ENCODE measurements at places on chromosomes 4 and X.

- DNase-seq, result no peak
These were observed 457.9 kb downstream of the FAT4 start for GRCh38 chr4:125772680-125773079.

DNA sequence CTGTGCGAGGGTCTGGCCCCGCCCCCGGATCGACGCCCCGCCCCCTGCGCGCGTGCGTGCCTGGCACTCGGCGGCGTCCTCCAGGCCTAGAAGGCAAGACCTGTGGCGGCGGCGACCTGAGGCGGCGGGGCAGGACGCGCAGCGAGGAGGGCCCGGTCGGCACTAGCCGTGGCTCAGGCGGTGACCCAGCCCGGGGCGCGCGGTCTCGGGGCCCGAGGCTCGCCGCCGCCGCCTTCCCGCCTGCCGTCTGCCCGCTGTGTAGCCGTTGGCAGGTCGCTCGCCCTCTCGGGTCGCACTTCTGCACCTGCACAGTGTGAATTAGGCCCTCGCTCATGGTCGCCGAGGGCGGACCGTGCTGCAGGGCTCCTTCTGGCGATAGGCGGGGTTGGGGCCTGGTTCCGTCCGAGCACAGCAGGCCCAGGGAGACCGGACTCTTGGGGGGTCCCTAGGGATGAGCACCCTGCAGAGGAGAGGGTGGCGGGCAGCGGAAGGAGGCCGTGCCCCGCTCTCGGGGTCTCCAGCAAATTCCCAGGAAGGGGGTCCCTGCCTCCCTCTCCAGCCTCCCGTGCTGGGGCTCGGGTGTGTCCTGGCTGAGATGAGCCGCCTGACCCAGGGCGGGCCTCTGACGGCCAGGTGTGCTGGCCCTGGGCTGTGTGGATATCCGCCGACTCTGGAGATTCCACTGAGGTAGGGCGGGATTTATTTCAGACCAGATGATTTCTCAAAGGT, 557 bp upstream of the FAM53A start:
- DNase-seq, result peak; percentile 92

GRCh38 chr4:158169506-158169905, 3.3 kb downstream of the GASK1B start:
- no peak for DNase-seq

DNA sequence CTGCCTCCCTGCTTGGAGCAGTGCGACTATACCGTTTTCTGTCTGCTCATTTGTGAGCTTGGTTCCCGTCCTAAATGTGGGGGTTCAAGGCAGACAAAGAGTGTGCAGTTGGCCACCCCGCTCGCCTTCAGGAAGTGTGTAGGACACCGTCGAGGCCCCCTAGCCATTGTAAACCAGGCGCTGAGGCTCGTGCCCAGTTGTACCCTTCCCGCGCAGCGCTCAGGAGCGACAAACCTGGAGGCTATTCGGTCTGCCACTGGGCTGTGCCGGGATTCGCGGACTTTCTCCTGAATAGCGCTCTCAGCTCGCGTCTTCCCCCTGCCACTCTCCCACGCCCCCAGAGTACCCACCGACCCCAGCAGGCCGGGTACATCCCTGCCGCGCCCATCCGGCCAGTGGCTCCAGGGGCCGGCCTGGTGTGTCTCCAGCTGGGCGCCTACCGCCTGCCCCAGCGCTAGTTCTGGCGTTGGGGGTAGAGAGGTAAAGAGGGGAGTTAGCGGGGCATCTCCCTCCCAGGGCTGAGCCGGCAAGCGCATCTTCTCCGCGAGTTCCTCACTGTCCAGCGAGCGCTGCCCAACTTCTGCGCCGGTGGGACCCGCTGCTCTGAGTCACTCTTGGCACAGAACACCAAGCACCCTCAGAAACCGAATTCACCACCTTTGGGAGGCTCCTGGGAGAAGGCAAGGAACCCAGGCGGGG, 880 bp upstream of the LONRF3 start:
- no peak for DNase-seq

GRCh38 chr4:95066050-95066449, 308.3 kb downstream of the BMPR1B start:
- DNase-seq, result no peak

GRCh38 chr4:156751486-156751885, 220.1 kb downstream of the PDGFC start:
- DNase-seq, result no peak

DNA sequence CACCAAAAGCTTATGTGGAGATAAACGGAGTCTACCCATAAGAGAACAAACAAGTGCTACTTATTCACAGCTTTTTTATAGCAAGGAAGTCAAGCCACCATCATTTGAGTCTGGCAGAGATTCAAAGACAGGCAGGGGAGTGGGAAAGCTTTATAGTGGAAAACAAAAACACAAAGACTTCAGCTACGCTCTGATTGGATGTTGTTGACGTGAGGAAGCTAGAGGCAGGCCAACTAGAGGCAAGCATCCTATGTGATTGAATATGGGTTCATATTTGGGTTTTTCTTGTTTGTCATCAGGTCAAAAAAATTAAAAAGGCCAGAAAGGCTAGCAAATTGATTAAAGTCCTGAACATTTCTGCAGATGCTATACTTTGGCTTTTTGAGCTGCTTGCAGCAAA, 719 bp upstream of the TCEAL4 start:
- no peak for DNase-seq

All from omental fat pad (tissue), 4 donors.